Stimulated activated CD4-positive, alpha-beta T cell treated with anti-CD3 and anti-CD28 coated beads, TNF-alpha, amount 100 ng/mL, for 1 hour (primary cell): ENCODE measurements at places on chromosomes 7 and 10.
A peak's percentile ranks its signal among the peaks of the same experiment; 100 is the strongest.

GRCh38 chr10:131251146-131251541 lies 60.4 kb downstream of the TCERG1L start:
- DNase-seq: no peak

GRCh38 chr7:27614095-27614494 lies 48.6 kb downstream of the HIBADH start:
- DNase-seq: no peak

DNA sequence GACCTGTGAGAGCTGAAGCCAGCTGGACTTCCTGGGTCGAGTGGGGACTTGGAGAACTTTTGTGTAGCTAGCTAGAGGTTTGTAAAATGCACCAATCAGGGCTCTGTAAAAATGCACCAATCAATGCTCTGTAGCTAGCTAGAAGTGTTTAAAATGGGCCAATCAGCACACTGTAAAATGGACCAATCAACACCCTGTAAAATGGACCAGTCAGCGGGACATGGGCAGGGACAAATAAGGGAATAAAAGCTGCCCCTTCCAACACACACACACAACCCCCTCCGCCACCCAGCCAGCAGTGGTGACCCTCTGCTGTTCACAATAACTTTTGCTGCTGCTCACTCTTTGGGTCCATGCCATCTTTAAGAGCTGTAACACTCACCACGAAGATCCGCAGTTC lies 7.1 kb downstream of the ZNF511 start:
- no peak for DNase-seq

DNA sequence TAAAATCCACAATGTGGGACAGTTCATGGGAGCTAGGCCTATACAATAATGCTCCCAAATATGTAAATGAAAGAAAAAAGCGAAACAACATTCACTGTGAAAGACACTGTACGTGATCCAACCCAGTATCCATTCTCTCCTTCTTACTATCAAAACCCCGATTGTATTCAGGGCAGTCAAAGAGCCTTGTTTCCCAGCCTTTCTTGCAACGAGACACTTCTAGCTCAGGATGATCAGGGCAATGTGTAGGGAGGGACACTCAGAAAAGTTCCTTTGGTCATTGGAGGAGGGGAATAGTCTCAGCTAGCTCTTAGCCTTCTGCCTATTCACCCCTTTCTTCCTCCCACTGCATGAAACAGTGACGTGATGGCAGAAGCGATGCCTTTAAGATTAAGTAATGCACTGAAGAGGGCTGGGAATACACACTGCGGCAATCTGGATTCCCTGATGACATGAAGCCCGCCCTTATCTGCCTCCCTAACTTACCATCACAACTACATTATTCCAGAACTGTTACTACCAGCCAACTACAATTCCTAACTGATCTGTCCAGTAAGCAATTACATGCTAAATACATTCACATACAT lies 27.3 kb downstream of the UBE2H start:
- DNase-seq: no peak

GRCh38 chr7:98598846-98599615 lies 18.1 kb upstream of the NPTX2 start:
- DNase-seq: no peak

- DNase-seq: no peak
Observed at GRCh38 chr7:32957326-32958045, at the start of gene FKBP9. Gene FKBP9, plus strand, starts transcription at chr7:32957440. Its CDS starts 134 bp downstream, at chr7:32957574.

DNA sequence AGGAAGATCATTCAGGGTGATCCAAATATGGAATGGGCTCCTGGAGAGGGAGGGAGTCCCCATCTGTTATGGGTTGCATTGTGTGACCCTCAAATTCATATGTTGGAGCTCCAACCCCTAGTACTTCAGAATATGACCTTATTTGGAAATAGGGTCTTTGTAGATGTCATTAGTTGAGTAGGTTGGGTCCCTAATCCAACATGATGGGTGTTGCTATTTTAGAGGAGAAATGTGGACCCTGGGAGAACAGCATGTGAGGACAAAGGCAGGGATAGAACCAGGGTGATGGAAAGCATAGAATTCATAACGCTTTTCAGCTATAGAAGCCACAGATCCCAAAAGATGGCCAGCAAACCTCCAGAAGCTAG lies 91.5 kb upstream of the SMNDC1 start:
- no peak for DNase-seq

GRCh38 chr10:61902445-61903220 lies 1.1 kb downstream of the ARID5B start:
- DNase-seq: peak; percentile 55

- no peak for DNase-seq
Observed at GRCh38 chr10:60570896-60571295, 181.2 kb upstream of the ANK3 start.

- DNase-seq: no peak
Observed at GRCh38 chr10:76278811-76279460, 847.5 kb downstream of the LRMDA start.

- no peak for DNase-seq
Observed at GRCh38 chr7:17852361-17852760, 87.9 kb downstream of the SNX13 start.

DNA sequence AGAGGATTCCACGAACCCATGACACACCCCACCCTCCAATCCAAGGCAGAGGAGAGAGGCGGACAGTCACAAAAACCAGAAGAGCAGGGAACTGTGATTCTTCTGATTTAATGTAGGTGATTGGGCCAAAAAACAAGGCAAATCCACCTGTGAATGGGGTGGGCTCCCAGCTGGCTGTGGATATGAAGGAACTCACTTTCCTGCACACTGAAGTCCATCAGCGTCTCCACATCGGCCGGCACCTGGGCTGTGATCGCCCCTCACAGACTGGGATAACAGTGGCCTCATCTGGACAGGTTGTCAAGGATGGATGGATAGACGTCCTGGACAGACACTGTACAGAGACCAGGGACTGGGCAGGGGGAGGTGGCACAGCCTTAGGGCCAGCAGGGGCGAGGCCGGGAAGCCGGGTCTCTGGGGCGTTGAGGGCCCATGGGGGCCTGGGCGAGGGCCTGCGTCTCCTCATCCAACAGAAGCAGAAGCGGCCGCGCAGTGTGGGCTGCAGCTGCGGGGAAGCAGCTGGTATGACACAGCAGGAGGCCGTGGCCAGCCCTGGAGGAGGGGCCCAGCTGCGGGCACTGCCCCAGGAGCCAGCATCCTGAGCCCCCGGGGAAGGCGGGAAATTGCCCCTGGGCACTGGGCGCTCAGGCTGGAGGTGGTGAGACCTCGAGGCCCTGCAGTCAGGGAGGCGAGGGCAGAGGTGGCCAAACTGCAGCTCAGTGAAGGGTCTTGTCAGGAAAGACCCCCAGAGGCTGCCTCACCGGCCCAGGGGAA lies 54.2 kb downstream of the DIP2C start:
- DNase-seq: no peak

DNA sequence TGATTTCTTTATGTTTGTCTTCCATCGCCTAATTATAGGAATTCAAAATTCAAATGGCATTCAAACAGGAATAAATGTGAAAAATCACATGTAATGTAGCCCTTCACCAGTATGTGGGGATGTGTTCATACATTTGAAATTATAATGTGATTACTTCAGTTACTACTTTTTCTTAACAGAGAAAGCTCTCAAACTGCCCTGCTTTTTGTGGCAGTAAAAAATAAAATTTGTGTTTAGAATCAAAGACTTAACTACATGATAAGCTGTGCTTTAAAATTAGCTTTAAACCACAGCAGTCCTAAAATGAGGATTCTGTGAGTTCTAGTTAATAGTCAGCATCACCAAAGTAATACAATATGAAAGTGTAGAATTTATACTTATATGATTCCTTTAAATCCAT lies 7.8 kb upstream of the HERC4 start:
- no peak for DNase-seq

GRCh38 chr7:54419209-54419608 lies 123.0 kb upstream of the VSTM2A start:
- no peak for DNase-seq

DNA sequence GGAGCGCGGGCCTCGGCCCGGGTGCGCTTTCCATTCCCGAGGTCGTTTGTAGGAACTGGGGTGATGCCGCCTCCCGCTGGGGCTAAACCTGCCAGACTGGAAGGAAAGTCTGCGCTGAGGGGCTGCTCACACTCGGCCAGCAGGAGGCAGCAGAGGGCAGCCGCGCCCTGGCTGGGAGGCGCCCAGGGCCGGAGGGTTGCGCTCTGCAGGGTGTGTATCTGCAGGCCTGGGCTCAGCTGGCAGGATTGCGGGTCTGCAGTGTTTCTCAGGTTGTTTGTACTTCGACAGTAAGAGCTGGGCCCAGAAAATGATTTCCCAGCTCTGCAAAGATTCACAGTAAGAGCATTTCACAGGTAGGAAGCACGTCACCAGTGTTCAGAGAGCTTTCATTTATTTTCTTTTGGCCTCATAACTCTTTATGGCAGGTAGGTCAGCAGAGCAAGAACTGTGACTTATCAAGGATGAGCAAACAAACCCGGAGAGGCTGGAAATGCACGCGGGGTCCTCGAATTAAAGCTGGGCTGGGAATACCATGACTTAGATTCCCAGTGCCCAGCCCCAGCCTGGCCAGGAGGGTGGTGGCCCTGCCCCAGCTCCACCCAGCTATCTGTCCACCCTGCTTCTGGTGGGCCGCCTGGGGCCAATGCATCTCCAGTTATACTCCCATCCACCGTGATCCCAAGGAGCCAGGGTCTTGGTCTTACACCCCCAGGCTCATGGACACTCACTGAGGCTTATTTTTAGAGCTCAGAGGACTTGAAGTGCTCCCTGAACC lies 15.2 kb upstream of the PPP2R2D start:
- peak; percentile 86 for DNase-seq

DNA sequence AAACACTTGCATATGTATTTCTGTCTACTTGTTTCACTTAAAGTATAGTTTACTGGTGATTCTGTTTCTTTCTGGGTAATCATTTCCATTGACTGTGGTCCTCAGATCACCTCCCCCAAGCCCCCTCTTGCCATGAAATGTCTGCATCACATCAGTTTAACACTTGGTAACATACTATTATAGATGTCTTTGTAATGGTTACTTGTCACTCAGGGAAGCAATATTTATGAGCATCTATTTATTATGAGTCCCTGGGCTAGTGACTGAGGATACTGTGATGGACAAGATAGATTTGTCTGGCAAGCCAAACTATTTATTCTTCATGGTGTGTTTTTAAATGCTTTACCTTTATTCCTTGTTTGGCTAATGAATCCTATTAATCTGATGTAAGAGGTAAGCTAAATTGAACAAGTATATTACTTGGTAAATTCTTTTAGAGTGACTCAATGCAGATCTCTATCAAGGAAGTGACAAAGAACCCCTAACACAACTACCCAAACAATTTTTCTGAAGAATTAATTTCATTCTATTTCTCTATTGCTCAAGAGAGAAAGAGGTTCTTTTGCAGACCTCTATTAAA lies 270.9 kb downstream of the RELN start:
- no peak for DNase-seq

DNA sequence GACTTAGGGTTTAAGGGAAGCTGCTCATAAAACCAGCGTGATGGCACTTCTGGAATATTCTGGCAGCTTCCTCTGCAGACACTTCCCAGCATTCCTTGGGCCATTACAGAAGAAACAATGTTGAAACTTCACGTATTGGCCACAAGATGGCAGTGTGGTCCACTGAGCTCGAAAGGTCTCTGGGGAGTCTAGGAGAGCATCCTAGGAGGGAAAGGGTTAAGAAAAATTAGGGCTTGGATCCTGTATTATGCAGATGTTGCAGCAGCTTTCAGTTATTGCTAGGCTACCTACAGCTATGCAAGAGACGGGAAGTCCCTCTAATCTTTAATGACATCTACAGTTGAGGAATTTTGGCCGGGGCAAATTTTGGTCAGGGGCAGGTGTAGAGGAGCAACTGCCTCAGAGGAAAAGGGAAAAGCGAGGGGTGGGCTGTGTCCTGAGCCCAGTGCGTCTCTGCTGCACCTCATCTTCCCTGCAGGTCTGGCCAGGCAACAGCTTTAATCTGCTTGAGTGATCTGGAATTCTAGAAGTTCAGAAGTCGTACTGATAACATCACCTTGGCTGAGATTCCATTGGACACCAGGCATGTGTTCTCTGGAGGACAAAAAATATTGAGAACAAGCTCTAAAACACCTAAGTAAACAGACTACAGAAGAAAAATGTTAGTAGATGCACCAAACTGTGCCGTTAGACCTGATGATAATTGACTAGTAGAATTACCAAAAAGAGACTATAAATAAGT lies 220.8 kb upstream of the PRSS58 start:
- DNase-seq: no peak

- DNase-seq: no peak
Observed at GRCh38 chr10:63286340-63286739, 153.2 kb downstream of the NRBF2 start.

GRCh38 chr7:155734445-155734809 lies 77.8 kb downstream of the SHH start:
- DNase-seq: no peak

DNA sequence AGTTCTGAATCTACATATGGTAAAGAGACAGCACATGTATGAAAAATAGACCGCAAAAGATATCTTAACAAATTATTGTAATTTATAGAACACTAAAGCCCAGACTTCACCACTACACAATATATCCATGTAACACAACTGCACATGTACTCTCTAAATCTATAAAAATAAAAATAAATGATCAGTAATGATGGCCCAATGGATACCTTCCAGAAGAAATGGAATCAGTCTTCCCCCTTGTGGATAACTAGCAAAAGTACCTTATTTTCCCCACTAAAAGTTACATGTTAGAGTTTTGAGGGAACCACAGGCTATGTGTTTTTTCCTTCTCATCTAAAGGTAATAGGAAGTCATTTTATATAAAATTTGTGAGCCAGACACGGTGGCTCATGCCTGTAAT lies 25.7 kb downstream of the C7orf25 start:
- no peak for DNase-seq

GRCh38 chr10:1116696-1117280 lies 60.6 kb downstream of the WDR37 start:
- no peak for DNase-seq

DNA sequence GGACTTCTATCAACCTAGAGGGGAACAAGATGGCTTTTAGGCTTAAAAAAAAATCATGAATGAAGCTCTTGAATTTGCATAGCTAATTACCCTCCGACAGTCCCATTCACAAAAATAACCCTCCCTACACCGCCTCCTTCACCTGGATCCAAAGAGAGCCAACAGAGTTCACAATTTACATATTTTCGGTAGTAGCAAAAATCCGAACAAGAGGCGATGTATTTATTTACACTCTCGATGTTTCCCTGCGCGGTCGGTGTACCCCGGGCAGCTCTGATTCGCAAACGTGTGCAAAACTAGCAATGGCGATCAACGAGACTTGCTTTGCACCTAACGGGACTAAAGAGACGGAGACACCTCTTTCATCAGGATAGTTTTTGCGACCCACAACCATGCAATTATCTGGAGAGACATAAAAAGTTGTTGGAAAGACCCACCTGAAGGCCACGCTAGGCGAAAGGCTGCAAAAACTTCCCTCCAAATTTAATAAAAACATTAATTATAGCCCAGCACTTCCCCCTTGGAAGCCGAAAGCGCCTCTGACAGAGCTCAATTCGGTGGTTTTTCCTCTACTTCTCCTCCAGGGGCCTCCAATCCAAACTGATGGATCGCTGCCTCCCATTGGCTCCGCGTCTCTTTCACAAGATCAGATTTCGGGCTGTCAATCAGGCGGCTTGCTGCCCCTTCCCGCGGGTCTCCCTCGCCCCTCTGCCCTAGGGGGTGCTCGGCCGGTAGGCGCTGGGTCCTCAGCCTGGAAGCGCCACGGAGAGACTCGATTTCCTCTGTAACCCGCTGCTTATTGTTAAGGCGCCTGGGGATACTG lies at the start of gene ETV1:
ETV1 (minus strand) TSS at position 541 of the 823 bp plus-strand sequence. CDS start 614 bp downstream, outside the sequence.
- no peak for DNase-seq

- DNase-seq: no peak
Observed at GRCh38 chr10:31574577-31574976, 255.6 kb downstream of the ZEB1 start.
